Femur (tissue), 1 donor: ENCODE measurements at places on chromosomes 12 and 14.

DNA sequence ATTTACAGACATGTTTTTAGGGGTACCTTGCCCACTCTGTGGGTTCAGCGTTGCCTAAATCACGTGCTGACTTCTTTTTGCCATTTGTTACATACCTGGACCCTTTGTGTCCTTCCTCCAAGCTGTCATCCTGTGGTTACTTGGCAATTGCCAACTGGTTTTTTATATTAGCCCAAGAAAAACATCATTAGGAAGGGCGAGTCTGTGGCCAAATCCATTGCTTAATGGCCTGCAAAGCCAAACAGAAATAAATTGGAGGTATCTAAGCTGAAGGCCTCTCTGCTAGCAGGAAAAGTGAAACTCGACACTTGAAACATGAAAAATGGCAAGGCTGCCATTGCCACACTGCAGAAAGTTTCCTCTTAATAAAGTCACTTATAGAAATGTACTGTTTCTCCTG is 190.4 kb downstream of the NUAK1 start:
- DNase-seq: peak; percentile 22

DNA sequence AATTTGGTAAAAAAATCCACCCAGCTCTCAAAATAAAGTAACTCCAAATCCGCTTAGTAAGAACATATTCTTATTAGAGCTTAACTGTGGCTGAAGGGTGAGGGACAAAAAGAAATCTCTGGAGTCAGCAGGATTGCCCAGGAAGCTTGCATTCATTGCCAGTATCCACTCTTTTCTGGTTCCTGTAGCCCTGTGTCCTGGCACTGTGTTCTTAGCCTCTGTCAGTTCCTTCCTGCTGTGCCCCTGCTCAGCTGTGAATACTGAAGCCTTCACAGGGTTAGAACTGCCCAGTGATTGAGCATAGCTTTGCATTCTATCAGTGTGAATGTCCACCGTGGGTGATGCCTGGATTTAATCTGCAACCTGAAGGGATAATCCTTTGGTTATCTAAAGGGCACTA is 266.9 kb upstream of the PELI2 start:
- DNase-seq: no peak

GRCh38 chr14:68955164-68955850 is 23.8 kb downstream of the ACTN1 start:
- DNase-seq: no peak

GRCh38 chr12:91763654-91764370 is 381.8 kb downstream of the BTG1 start:
- DNase-seq: no peak

DNA sequence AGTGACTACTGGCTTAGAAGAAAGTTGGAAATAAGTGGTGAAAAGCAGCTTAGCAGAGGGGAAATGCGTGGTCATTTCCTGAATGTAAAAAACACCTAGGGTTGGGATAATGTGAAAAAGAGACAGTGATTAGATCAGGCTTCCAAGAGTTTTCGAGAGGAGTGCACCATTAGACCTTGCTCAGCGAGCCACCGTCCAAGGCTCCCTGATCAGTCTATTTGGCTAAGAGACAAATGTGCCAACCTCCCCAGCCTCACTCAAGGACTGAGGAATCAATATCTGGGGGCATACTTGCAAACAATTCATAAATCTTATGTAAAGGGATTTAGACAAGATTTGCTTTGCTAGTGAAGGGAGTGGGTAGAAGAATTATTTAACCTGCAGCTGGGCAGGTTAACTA is 594.5 kb downstream of the NRXN3 start:
- DNase-seq: no peak

DNA sequence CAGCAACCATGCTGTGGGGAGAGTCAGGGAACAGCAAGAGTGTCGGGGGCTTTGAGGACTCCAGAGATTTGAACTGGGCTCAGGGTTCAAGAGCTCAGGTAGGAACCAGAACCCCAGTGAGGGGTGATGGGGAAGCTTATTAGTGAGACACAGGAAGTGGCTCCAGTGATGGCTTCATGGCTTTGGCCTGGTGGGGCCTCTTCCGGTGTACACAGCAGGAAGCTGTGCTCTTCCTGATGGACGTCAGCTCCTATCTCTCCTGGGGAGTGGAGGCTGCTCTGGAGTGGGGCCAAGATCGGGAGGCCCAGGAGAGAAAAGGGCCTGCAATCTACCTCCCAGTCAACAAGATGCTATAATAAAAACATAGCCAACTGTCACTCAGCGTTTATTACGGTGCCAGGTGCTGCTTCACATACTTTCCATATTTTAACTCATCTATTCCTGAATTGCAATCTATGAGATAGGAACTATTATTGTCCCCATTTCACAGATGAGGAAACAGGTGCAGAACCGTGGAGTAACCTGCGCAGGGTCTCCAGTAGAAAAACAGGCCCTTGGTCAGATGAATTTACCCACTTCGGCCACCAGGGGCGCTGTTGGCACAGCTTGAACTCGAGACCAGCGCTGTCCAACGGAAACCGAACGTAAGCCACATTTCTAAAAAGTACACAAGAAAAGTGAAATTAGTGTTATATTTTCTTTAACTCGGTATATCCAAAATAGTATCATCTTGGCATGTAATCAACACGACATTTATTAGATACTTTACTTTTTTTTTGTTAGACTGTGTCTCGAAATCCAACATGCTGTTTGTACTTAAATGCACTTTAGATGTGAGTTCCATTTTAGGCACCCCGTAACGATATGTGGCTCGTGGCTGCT is 63.6 kb upstream of the DLK1 start:
- peak; percentile 86 for DNase-seq

- no peak for DNase-seq
Measured at GRCh38 chr14:95222870-95223398, 65.6 kb upstream of the DICER1 start.
